ENCODE measurements at places on chromosomes 3 and 15.

- no peak for DNase-seq
Observed at GRCh38 chr15:85625166-85625830, 169.4 kb downstream of the KLHL25 start.

DNA sequence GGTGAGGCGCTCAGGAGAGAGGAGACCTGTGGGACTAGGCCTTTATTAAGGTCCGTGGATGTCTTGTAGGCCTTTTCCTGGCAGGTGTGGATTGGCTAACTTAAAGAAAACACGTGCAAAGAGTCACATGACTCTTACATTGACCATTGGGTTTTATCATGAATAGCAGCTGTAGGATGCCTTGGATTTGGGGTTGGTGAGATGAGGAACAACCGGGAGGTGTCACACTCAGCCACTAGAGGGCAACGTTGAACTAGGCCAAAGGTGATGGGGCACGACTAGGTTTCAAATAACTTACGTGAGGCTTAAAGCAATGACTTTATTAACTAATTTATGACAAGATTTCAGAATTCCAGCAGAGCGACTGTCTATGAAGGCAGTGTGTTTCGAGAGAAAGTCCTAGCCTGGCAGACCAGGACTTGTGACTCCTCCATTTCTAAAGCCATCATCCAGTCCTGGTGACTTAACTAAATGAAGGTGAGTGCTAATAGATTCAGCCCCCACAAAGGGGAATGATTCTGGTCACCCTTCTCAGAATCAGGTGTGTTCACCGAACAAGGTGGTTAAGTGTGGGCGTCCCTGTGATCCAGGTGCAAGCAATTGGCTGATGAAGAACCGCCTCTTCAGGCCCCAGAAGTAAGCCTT, 345.6 kb downstream of the MCTP2 start:
- DNase-seq, result no peak

- peak; percentile 3 for DNase-seq
Observed at GRCh38 chr15:55357774-55358173, 38.8 kb downstream of the PIGB start.

GRCh38 chr3:140007081-140007480, 72.1 kb downstream of the CLSTN2 start:
- DNase-seq, result no peak

GRCh38 chr3:116155841-116156240, 289.4 kb downstream of the LSAMP start:
- DNase-seq, result peak; percentile 3

DNA sequence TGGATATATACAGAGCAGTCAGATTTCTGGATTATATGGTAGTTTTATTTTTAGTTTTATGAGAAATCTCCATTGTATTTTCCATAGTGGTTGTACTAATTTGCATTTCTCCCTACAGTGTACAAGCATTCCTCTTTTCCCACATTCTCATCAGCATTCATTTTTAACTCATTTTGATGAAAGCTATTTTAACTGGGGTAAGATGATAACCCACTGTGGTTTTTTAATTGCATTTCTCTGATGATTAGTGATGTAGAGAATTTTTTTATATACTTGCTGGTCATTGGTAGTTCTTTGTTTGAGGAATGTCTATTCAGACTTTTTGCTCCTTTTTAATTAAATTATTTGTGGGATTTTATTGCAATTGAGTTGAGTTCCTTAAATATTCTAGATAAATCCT, 903.6 kb downstream of the DIPK2A start:
- DNase-seq, result no peak

DNA sequence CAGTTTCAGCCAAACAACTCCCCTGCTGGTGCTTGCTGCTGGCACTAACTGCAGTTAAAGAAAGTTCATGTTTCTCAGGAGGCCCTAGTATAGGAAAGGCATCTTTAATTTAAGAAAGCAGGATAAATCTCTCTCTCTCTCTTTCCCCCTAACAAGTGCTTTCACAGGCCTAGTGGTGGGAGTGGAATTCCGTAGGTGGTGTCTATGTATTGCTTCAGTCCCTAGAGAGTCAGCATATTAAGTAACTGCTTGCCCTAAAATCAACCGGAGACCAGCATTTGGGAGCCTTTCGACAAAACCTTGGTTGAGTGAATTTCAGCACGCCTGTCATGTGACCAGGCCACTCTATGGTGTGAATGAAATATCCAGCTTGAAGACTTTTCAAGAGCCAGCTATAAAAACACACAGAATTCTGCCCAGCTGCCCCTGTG, 169.2 kb upstream of the TGFBR2 start:
- DNase-seq, result no peak

DNA sequence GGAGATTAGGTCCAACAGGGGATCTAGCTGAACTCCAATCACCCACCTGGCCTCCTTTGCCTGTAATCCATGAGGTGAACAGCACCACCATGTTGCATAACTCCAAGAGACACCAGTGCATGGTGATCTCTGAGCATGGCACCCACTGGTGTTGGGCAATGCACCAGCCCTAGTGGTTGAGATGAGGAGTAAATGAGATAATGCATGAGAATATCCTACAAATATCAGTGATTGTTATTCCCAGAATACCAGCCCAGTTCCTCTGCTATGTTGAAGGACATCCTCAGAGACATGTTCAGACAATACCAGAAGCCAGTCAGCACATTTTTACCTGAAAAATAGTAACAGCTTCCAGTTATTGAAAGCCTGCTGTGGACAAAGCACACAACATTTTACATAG, 14.7 kb downstream of the GALNT15 start:
- no peak for DNase-seq

DNA sequence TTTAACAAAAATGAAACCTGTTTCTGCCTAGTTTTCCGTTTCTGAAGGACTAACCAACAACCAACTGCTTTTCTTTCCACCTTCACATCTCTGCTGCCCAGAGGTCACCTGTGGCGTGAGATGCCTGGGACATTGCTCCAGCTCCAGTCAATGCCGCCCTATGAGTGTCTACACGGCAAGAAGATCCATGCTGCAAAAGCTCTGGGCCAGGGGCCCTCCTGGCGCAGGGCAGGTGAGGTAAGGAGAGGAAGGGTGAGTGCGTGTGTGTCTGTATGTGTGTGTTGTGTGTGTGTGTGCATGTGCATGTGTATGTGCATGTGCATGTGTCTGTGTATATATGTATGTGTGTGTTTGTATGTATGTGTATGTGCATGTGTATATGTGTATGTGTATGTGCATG, 131.4 kb downstream of the NSMCE3 start:
- no peak for DNase-seq

DNA sequence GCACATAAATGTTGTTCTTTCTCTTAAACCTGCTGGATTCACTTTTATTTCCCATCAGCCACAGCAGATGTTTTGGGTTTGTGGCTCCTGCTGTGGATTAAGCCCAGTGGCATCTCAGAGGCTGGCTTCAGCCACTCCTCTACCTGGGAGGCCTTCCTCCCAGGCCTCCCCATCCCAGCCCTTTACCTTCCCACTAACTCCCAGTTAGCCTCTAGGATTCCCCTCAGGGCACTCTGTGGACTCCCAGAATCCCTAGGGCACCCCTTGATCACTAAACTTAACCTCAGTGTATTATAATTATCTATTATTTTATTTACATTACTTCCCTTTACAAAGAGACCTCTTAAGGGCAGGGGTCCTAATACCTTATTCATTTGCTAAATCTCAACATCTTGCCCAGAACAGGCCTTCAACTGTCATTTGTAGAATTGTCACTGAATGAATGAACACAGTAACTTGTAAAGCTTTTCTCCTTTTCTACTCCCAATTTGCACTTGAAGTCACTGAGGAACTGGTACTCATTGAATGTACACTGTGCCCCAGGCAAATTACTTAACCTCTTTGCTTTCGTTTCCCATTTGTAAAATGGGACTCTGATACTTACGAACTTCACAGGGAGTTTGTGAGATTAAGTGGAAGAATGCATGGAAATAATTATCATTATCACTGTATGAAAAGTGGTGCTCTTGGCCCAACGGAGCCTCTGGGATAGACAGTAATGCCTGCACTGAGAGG, 8.3 kb downstream of the CCDC13 start:
- DNase-seq, result no peak

DNA sequence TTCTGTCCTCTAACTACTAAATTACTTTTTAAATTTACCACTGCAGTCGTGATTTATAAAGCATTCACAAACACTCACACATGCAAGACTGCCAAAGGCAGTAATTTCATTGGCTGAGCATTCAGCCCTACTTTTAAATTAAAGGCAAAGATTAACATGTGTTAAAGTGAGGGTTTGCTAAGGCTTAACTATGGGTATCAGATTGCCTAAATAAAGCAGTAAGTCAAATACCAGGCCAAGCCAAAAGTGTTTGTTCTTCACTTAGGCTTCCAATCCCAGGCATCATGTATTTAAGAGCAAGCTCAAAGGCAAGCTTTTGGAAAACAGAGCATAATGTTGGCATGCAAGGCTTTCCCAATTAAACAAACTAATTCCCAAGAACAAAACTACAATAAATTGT, 187.3 kb downstream of the SUCNR1 start:
- no peak for DNase-seq

- DNase-seq, result peak; percentile 78
Observed at GRCh38 chr3:56119575-56120349, 348.5 kb downstream of the ERC2 start.

DNA sequence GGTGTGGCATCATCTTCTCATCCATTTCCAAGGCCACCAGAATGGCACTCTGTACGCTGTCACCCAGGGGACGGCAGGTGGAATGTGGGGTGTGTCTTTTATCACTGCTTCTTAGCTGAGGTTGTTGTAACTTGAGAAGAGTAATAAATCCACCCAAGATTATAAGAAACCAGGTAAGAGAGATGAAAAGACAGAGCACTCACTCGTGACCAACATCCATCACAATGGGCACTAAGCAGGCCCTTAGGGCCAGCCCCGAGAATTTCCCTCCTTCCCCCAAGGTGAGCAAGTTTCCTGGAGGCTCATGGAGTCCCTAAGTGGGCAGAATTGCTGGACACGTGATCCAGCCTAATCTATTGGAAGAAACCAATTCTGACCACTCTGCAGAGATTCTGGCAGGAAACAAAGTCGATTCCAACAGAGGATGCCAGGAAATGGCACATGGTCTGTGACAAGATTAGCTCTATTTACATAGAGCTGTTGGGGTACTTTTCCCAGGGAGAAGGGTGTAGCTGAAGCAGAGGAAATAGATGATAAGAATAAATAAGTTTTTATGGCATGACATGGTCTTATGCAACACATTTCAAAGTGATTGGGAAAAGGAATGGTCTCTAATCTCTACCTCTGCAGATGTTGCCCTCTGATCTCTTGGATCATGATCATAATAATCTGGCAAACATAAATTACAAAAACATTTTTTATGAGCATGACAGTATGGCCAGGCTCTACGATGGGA, 22.5 kb downstream of the SLC6A20 start:
- DNase-seq, result no peak

- no peak for DNase-seq
Observed at GRCh38 chr3:181712553-181713279, 991 bp downstream of the SOX2 start.

DNA sequence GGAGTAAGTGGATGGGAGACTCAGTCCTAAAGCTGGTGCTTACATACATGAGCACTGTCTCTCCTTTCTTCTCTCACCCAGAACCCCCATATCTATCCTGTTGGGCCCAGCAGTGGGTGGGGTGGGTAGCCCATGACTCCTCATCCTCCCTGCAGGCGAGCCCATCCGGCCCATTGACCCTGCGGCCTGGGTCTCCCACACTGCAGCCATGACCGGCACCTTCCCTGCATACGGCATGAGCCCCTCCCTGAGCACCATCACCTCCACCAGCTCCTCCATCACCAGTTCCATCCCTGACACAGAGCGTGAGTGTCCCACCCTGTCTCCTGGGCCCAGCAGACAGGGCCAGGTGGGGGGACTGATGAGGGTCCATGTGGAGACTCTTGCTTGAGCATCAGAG, 8.0 kb upstream of the AP2M1 start:
- DNase-seq, result no peak

- DNase-seq, result peak; percentile 16
Observed at GRCh38 chr15:90143166-90143655, 40.9 kb upstream of the IDH2 start.

GRCh38 chr3:116059421-116060096, 385.7 kb downstream of the LSAMP start:
- DNase-seq, result peak; percentile 5

DNA sequence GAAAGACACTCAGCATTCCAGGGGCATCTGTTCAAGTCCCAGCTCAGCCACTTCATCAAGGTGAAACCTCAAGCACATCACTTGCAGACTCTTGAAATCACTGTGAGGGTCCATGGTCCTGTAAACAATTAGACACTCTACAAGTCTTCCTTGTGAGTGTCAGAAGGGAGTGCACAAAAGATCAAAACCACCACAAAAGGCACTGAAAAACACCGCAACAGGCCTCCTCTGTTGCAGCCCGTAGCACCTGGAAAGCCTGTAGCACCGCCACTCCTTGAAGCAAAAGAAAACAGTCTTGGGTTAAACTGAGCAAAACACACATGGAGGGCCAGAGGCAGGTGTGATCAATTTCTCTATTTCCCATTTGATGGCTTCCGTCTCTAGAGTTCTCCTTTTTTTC, 63.8 kb upstream of the SNRK start:
- DNase-seq, result no peak

- no peak for DNase-seq
Observed at GRCh38 chr3:36688815-36689214, 75.5 kb downstream of the DCLK3 start.

GRCh38 chr3:44969154-44969827, 6.7 kb downstream of the ZDHHC3 start:
- DNase-seq, result no peak

DNA sequence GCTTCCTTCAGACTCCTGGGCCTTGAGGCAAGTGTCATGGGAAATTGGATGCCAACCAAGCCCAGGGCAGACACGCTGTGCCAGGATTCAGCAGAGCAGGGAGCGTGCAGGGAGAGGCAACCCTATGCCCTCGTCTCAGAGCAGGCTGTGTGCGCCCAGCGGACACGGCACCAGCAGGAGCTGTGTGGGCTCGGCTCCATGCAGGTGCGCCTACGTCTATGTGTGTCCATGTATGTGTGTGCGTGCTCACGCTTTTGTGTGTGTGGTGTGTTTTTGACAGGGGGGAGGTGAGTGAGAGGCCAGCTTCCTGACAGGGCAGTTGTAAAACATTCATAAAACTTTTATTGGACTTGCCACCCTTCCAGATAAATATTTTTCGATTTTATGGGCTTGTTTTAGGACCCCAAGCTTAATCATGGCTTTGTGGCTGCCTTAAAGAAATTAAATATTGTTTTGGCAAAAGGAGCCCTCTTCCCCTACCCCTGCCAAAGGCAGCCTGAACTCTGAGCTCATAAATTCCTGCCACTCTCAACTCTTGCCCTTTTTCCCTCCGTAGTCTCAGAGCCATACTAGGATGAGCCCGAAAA, 84.4 kb downstream of the DNAJB8 start:
- no peak for DNase-seq

- DNase-seq, result no peak
Observed at GRCh38 chr3:123287962-123288302, 86.2 kb downstream of the SEC22A start.

GRCh38 chr3:32037932-32038267, 56.4 kb downstream of the ZNF860 start:
- no peak for DNase-seq

- DNase-seq, result no peak
Observed at GRCh38 chr3:15535732-15536131, 14.2 kb upstream of the COLQ start.

GRCh38 chr3:58023531-58023930, 15.3 kb downstream of the FLNB start:
- no peak for DNase-seq
